Heart left ventricle (tissue), 16 donors: ENCODE measurements at places on chromosomes 12 and 14. TPM values are rescaled to one million over a fixed set of nuclear protein-coding genes. Genes with fewer than 3 reads are reported as not detected.

The LDHB gene
- 2,530 TPM for total RNA-seq

DNA sequence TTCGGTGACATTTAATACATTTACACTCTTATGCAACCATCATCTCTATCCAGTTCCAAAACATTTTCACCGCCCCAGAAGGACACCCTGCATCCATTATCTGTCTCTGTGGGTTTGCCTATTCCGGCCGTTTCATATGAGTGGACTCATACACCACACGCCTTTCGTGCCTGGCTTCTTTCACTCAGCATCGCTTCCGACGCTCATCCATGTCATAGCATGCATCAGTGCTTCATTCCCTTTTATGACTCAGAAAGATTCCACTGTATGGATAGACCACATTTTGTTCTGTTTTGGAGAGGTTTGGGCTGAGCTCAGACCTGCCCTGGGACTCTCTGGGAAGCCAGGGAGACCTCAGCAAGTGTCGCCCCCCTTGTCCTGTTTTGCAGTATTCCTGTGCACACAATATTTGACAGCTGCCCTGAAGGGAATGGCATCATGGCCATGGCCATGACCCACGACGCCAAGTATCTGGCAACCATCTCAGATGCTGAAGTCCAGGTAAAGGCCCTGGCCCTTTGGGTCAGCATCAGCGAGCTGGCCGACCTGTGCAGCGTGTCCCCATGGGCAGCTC is 23.8 kb downstream of the CFAP251 start:
- no peak overlapping the region for H3K27ac ChIP-seq
- H3K36me3 ChIP-seq, result no peaks in the 10 kb centered on the region
- H3K27me3 ChIP-seq, result no peaks in the 10 kb centered on the region
- H3K4me1 ChIP-seq, result no peaks in the 10 kb centered on the region

DNA sequence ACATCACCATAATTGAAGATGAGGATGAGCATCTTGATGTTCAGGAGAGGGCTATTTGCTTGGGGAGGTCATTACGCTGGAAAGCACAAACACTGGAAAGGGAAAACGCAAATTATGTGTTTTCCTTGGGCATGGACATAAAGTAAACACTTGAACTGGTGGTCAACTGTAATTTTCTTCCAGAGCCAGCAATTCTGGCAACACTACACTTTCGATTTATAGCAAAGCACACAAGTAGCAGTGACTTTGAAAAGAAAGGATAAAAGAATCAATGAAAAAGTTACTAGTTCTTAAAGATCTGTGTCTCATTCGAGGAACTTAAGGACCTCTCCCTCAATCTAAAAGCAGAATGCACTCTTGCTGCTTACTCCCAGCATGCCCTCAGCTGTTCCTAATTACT is 2.2 kb downstream of the CLEC14A start:
- no peaks in the 10 kb centered on the region for H3K36me3 ChIP-seq
- peaks cover 5% of the 10 kb centered on the region for H3K4me1 ChIP-seq
- peak overlapping the region; percentile 69 for H3K4me3 ChIP-seq
- no peak for DNase-seq
- peak overlapping the region; percentile 92 for H3K27ac ChIP-seq

- DNase-seq, result no peak
- H3K27me3 ChIP-seq, result no peaks in the 10 kb centered on the region
- H3K4me1 ChIP-seq, result no peaks in the 10 kb centered on the region
- H3K4me3 ChIP-seq, result no peak overlapping the region
- no peak overlapping the region for H3K27ac ChIP-seq
- H3K36me3 ChIP-seq, result peaks cover 3% of the 10 kb centered on the region
Observed at GRCh38 chr12:112964915-112965314, 13.4 kb upstream of the OAS2 start.

GRCh38 chr12:94033101-94033500 is 115.3 kb upstream of the PLXNC1 start:
- no peaks in the 10 kb centered on the region for H3K27me3 ChIP-seq
- H3K27ac ChIP-seq, result no peak overlapping the region
- H3K36me3 ChIP-seq, result no peaks in the 10 kb centered on the region
- H3K4me1 ChIP-seq, result no peaks in the 10 kb centered on the region
